ENCODE measurements at places on chromosomes 6 and 20. TPM values are rescaled to one million over a fixed set of nuclear protein-coding genes. Genes with fewer than 3 reads are reported as not detected.

Gene OOEP
- 0.45 TPM for total RNA-seq

Gene RPN2
- total RNA-seq: 84.7 TPM

Gene RAB32
- 5.3 TPM for total RNA-seq

Gene GJA10
- total RNA-seq: not detected

DNA sequence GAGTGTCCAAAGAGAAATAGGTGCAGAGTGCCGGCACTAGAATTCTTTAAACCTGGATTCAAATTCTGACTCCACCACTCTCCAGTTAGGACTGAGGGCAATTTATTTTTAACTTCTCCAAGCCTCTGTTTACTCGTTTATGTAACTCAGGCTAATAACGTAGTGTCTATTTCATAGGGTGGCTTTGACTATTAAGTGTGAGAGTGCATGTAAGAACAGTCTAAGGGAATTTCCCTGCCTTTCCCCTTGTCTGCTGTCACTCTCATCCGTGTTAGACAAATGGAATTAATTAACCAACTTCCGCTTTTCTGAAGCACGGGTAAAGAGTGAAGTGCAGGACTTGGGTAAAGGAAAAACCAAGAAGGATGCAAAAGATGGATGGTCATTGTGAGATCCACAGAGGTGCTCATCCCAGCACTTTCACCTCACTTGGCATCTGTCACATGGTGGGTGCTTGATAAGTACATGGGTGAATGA, 4.1 kb upstream of the ZKSCAN8 start:
- DNase-seq: no peak

DNA sequence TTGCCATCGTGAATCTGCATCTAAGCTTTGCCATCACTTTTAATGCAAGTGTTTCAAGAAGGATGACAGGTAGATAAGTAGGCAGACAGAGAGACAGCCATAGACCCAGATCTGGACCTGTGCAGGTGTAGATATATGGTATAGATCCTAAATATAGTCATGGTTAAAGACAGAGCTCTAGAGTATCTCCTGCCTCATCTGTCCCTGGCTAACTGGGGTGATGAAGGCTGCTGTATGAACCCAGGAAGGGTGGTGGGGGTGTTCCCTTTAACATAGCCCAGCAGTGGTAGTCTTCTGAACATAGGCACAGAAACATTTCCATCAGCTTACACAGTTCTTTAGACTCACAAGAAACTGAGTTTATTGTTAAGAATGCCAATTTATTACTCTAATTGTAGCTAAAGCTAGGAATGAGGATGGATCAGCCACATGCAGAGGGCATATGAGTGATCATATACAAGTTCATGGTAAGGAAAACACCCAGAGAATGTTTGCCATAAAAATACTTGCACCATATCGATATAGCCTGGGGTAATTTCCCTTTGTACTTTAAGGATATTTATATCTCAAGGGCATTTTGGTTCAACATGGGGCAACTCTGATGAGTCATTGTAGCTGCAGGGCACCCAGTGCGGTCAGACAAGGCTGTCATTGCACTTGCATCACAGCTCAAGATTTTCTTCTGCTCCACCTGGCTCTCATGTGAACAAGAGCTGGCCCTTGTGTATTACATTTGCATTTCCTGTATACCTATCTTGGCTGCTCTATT, 587.2 kb downstream of the EPM2A start:
- no peak for DNase-seq

DNA sequence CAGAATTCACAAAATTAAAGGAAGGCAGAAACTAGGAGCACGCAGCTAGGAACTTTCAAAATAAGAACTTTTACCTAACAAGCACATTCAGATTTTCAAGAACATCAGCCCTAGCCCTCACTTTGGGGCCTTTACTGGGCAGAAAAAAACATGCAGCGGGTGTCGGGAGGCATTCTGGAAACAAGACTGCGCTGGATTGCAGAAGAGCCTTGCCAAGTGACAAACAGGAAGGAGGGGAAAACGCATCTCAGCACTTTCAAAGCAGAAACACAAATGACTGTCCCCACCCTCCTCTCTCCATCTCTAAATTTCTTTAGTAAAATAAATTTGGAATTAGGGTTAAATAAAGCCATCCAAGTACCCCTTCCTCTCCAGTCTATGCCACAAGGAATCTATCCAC, 74.6 kb upstream of the RREB1 start:
- no peak for DNase-seq

GRCh38 chr20:43755390-43755789, 28.6 kb upstream of the GTSF1L start:
- DNase-seq: no peak

DNA sequence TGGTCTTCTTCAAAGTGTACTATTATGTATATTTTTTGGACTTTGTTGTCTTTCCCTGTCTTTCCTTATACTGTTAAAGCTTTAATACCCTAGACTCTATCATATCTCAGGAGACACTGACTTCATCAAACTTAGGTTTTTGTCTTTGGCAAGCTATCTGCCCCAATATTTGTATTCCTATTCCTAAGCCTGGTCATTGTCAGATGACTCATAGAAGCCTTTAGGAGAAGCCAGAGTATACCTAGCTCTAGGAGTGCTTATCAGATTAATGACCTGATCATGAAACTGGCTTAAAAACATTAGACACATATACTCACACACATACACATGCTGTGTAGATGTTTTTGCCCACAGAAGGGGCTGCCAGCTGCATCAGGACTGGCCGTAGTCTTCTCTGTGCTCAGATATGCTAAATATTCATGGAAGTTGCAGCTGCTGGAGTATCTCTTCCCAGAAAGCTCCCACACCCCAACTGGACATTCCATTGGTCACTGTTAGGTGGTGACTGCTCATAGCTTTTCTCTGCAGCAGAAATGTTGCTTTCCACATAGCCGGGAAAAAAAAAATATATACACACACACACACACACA, 102.0 kb downstream of the ANKS1A start:
- no peak for DNase-seq

GRCh38 chr6:32568561-32568960, 21.1 kb downstream of the HLA-DRB1 start:
- no peak for DNase-seq

- no peak for DNase-seq
These were observed 213.9 kb upstream of the SULF2 start for GRCh38 chr20:47999166-47999565.

All from left ventricle myocardium superior (tissue), 1 donor.